Calu3 (cell line): ENCODE measurements at places on chromosomes 5 and 9. TPM values are rescaled to one million over a fixed set of nuclear protein-coding genes. Genes with fewer than 3 reads are reported as not detected.

CRB2 gene
- total RNA-seq: not detected in 2 replicates

ASPN gene
- not detected in 2 replicates for total RNA-seq

PTPN3 gene
- 25.0 and 28.3 TPM in 2 replicates for total RNA-seq

IL4 gene
- not detected in 2 replicates for total RNA-seq

- H3K4me1 ChIP-seq: no peaks in the 10 kb centered on the region
- H3K4me3 ChIP-seq: no peak overlapping the region
- H3K27me3 ChIP-seq: no peaks in the 10 kb centered on the region
- H3K36me3 ChIP-seq: no peaks in the 10 kb centered on the region
- DNase-seq: no peak
These were observed 460.7 kb downstream of the NTRK2 start for GRCh38 chr9:85130260-85130659.

DNA sequence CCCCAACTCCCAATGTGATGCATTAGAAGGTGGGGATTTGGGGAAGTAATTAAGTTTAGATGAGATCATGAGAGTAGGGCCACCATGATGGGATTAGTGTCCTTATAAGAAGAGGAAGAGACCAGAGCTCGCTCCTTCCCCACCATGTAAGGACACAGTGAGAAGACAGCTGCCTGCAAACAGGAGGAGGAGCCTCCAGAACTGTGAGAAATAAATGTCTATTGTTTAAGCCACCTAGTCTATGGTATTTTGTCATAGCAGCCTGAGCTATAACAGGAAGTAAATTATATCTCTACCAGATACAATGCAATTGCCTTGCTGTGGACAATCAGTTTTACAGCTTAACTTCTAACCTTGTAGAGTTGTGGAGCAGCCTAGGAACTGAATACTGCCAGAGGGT lies 58.0 kb downstream of the ANKRD33B start:
- no peak overlapping the region for H3K27ac ChIP-seq
- no peak for DNase-seq
- no peak overlapping the region for H3K4me3 ChIP-seq
- H3K27me3 ChIP-seq: no peaks in the 10 kb centered on the region
- no peaks in the 10 kb centered on the region for H3K36me3 ChIP-seq
- peaks cover 9% of the 10 kb centered on the region for H3K4me1 ChIP-seq

GRCh38 chr9:79184831-79185230 lies 386.9 kb upstream of the TLE4 start:
- no peak overlapping the region for H3K4me3 ChIP-seq
- H3K27me3 ChIP-seq: no peaks in the 10 kb centered on the region
- H3K27ac ChIP-seq: no peak overlapping the region
- no peaks in the 10 kb centered on the region for H3K36me3 ChIP-seq
- DNase-seq: no peak

DNA sequence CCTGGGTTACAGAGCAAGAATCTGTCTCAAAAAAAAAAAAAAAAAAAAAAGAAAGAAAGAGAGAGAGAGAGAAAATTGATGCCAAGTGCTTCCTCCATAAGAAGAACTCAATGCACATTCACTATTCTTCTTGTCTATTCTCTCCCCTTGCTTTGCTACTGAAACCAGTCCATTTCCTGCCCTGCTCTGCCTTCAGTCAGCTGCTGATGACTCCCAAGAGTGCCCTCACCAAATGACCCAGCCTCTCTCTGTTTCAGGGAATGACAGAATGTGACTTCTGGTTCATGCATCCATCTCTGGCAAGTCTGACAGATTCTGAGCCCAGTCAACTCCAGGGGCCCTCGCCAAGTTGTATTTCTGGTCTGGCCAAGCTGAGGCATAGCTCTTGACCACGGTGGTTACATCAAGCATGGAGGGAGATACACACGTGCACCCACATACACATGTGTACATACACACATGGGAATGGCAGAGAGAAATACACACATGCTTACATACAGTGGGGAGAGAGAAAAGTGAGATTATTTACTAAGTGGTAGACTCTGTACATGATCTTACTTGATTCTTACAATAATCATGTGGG lies 106.2 kb downstream of the NSG2 start:
- DNase-seq: no peak
- no peaks in the 10 kb centered on the region for H3K4me1 ChIP-seq
- no peak overlapping the region for H3K27ac ChIP-seq
- H3K36me3 ChIP-seq: no peaks in the 10 kb centered on the region

DNA sequence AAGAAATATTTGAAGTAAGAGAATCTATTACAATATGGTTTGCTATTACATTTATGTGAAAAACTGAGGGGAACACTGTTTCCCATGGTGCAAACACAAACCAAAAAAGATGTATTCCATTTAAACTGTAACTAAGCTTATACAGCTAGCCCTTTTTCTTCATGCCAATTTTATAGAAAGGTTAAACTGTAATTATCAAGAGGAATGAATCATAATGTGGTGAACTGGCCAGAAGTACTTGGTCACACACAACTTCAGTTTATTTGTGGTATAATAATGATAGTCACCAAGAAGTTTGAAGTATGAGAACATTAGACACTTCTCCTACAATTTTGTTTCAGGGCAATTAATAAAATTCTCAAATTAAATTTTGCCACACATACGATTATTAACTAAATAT lies 177.9 kb downstream of the XRCC4 start:
- DNase-seq: no peak
- no peaks in the 10 kb centered on the region for H3K4me1 ChIP-seq
- H3K4me3 ChIP-seq: no peak overlapping the region
- H3K27ac ChIP-seq: no peak overlapping the region
- no peaks in the 10 kb centered on the region for H3K36me3 ChIP-seq
- no peaks in the 10 kb centered on the region for H3K27me3 ChIP-seq

DNA sequence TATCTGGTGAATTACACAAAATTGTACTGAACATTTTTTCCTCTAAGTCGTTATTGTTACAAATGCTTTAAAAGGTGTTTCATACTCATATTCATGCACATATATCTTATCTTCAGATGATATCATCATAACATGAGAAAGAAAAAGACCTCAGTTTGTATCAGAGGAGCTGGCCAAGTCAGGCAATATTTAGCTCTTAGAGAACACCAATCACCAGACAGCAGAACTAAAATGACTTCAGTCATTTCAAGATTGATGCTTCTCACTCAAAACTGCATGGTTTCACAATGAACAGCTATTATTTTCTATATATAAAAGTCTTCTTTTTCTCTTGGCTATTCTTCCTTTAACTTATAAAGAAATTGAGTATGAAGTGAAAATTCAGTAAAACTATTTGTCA lies 44.6 kb downstream of the TSSK1B start:
- no peaks in the 10 kb centered on the region for H3K36me3 ChIP-seq
- no peak overlapping the region for H3K27ac ChIP-seq
- DNase-seq: no peak
- no peaks in the 10 kb centered on the region for H3K4me1 ChIP-seq
- peaks cover 11% of the 10 kb centered on the region for H3K27me3 ChIP-seq

DNA sequence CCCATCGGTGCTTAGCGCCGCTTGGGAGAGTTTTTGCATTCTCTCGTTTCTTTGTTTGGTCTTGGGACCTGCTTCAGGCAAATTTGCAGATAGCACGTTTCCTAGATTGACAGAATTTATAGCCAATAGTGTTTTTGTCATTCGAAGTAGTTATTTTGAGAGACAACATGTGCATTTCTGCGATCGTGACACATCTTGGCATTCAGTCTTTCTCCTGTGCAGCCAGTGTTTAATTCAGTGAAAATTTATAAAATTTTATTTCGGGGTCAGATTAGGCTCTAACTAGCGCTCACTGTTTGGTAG lies 830 bp downstream of the PRRC1 start:
- H3K4me3 ChIP-seq: peak overlapping the region; percentile 87
- peaks cover 50% of the 10 kb centered on the region for H3K36me3 ChIP-seq
- no peak for DNase-seq
- H3K27me3 ChIP-seq: no peaks in the 10 kb centered on the region

- no peaks in the 10 kb centered on the region for H3K27me3 ChIP-seq
- no peak for DNase-seq
- H3K36me3 ChIP-seq: no peaks in the 10 kb centered on the region
- H3K4me1 ChIP-seq: no peaks in the 10 kb centered on the region
- no peak overlapping the region for H3K27ac ChIP-seq
These were observed 26.5 kb downstream of the CEL start for GRCh38 chr9:133088146-133088750.

DNA sequence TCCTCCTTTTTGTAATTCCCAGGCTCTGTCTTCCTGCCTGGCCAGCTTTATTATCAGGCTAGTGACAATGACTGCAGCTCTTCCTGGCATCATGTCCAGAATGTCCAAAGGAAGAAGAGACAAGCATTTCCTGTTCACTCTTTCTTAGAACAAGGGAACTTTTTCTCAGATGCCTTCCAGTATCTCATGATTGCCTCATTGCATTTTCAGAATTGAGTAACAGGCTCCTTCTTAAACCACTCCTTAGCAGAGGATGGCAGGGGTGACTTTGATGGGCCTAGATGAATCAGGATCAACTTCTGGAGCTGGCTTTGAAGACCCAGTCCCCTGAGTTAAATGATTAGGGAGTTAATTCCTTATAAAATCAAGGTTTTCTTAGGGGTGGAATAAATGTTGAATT lies 92.9 kb upstream of the RASGRF2 start:
- no peaks in the 10 kb centered on the region for H3K36me3 ChIP-seq
- no peak overlapping the region for H3K27ac ChIP-seq
- peaks cover 23% of the 10 kb centered on the region for H3K4me1 ChIP-seq
- H3K27me3 ChIP-seq: no peaks in the 10 kb centered on the region

DNA sequence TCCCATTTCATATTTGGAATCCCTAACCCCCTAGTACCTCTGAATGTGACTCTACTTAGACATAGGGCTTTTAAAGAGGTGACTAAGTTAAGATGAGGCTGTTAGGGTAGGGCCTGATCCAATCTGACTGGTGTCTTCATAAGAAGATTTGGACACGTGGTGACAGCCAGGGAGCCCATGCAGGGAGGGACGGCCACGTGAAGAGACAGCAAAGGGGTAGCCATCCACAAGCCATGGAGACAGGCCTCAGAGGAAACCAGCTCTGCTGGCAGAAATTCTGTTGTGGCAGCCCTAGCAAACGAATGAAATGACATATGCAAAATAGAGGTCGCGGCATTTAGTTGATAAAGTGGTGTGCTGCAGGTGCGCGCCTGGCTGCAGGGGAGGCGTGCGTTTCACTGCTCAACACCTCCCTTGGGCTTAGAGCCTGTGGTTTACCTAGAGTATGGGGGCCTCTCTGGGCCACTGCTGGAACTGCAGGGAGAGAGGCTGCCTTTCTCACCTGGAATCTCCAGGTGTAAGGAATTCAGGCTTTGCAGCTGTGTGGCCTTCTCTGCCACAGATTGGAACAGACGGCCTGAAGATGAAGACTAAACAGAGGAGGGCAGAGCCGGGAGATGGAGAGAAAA lies 7.1 kb upstream of the AFAP1L1 start:
- H3K36me3 ChIP-seq: peaks cover 21% of the 10 kb centered on the region
- H3K4me3 ChIP-seq: no peak overlapping the region
- H3K27ac ChIP-seq: no peak overlapping the region
- DNase-seq: peak; percentile 84
- no peaks in the 10 kb centered on the region for H3K27me3 ChIP-seq

GRCh38 chr5:1501372-1502045 lies 22.3 kb downstream of the LPCAT1 start:
- no peak overlapping the region for H3K27ac ChIP-seq
- no peak for DNase-seq
- H3K4me1 ChIP-seq: no peaks in the 10 kb centered on the region
- no peak overlapping the region for H3K4me3 ChIP-seq
- no peaks in the 10 kb centered on the region for H3K27me3 ChIP-seq

DNA sequence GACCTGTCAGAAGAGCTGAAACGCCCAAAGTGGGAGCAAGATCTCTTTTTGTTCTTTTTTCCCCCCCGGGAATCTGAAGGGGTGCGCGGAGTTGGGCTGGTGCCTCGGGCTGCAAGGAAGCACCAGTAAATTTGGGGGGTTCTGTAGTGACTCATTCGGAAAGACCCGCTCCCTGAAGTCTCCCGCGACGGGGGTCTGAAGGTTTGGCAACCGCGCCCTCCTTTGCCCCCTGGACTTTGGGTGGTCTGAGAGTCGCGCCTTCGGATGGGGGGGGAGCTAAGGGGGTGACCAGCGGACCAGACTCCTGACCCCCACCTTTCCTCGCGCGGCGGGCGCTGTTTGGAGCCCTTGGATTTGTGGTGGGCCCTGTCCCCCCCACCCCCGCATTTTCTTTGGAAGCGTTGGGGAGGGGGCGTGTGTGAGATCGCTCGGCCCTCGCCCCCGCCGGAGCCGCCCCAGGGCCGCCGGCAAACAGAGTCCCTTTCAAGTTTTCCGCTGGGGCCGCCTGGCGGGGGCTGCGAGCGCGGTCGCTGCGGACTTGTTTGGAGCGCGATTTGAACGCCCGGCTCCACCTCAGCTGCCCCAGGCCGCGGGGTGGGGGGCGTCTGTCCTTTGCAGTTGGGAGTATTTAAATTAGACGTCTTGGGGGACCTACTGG lies 2.0 kb downstream of the CXXC5 start:
- H3K36me3 ChIP-seq: peaks cover 47% of the 10 kb centered on the region
- H3K4me1 ChIP-seq: peaks cover 67% of the 10 kb centered on the region
- DNase-seq: no peak
- peak overlapping the region; percentile 32 for H3K27ac ChIP-seq
- peak overlapping the region; percentile 99 for H3K4me3 ChIP-seq
- H3K27me3 ChIP-seq: no peaks in the 10 kb centered on the region

DNA sequence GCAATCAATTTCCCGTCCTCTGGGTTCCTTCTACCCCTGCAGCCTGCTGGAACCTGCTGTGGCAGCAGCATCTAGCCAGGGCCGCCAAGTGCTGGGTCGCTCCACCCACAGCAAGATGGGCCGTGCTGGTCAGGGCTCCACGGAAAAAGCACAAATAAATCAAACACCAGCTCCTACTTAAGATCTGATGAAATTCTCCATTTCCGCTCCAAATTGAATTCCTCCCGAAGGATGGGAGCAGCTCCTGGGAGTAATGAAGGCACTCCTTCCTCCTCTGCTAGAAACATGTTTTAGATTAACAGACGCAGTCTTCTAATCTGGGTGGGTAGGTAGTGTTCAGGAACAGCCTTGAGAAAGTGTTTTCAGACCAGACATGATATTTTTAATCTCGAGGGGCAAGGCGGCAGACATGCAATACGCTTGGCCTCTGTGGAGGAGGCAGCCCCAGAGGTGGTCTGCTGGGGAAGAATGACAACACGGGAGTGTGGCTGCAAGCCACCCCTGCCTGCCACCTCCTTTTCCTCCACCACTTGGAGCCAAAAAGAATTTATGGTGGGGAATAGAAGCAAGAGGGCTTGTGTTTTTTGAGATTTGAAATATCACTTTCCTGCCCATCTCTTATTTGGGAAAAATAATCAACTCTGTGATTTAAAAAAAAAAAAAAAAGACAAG lies 194.1 kb downstream of the AOPEP start:
- H3K27me3 ChIP-seq: no peaks in the 10 kb centered on the region
- DNase-seq: no peak
- peaks cover 33% of the 10 kb centered on the region for H3K36me3 ChIP-seq
- peaks cover 85% of the 10 kb centered on the region for H3K4me1 ChIP-seq
- peak overlapping the region; percentile 56 for H3K4me3 ChIP-seq

DNA sequence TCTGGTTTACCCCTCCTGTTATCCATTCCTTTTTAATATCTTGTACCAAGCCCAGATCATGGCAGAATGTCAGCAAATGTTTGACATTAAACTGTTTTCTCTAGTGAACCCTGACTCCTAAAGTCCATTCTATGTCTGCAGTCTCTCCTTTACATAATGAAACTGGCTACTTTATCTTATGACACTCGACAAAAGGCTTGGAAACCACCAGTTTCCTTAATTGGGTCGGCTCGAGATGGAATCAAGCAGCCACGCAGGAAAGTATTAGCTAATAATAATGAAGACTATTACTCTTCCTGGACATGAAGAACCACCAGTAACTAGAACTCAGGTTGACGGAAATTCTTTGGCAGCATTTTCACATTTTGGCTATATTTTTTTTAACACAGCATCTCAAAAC lies 17.5 kb downstream of the DAP start:
- peaks cover 72% of the 10 kb centered on the region for H3K36me3 ChIP-seq
- no peak overlapping the region for H3K27ac ChIP-seq
- H3K27me3 ChIP-seq: no peaks in the 10 kb centered on the region
